ENCODE measurements at places on chromosomes 5 and 9.

- peak; percentile 76 for DNase-seq
Observed at GRCh38 chr5:136016945-136017530, 11.8 kb upstream of the TGFBI start.

DNA sequence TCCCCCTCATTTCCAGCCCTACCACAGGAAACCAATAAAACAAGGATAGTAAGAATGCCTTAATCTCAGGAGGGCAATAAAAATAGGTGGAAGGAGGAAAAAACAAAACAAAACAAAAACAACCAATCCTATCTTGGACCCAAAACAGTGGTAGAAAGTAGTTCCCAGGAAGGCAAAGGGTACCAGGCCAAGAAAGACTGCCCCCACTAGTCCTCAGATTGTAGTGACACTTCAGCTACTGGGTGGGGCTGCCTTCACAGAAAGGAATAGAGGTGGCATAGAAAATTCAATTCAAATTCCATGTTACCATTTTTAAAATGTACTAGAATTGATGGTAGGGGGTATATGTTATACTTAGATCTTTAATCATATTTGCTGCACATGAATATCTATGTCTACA is 59.3 kb downstream of the DPYSL3 start:
- no peak for DNase-seq

- DNase-seq: no peak
Observed at GRCh38 chr9:84317563-84317962, 23.0 kb downstream of the SLC28A3 start.

GRCh38 chr9:26263478-26263877 is 585.2 kb upstream of the TUSC1 start:
- no peak for DNase-seq

DNA sequence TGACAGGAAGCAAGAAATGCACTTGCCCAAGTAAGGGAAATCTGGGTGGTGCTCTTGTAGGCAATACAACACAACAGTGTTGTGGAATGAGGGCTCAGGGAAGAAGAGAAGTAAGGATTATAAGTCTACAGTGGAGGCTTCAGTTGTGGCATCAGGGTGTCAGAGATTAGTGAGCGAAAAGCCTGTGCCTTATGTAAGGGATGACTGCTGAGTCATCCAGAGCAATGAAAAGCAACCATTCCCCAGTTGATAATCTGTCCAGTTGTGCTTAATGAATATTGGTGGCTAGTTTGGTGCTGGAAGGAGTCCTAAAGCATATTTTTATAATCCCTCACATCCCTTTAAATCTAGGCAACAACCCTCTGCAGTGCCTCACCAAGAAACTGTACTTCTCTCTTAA is 42.0 kb downstream of the FBXO38 start:
- DNase-seq: no peak

DNA sequence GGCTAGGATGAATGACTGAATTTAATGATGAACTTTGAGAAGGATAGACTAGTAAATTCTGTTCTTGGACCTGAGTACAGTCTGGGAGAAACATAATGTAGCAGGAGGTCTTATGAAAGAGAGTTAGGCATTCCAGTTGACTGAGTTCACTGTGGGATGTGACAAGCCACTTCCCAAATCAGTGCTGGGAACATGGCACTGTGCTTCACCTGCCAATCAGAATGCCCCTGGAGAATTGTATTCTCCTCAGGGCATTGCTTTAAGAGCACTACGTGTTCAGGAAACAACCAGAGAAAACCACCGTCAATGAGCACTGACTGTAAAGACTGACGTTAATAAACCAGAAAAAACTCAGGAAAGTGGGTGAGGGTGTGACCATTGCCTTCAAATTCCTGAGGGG is 1.2 kb downstream of the CCDC107 start:
- DNase-seq: no peak

All from pons (tissue), 1 donor.